ENCODE measurements at places on chromosomes 1 and 21.

DNA sequence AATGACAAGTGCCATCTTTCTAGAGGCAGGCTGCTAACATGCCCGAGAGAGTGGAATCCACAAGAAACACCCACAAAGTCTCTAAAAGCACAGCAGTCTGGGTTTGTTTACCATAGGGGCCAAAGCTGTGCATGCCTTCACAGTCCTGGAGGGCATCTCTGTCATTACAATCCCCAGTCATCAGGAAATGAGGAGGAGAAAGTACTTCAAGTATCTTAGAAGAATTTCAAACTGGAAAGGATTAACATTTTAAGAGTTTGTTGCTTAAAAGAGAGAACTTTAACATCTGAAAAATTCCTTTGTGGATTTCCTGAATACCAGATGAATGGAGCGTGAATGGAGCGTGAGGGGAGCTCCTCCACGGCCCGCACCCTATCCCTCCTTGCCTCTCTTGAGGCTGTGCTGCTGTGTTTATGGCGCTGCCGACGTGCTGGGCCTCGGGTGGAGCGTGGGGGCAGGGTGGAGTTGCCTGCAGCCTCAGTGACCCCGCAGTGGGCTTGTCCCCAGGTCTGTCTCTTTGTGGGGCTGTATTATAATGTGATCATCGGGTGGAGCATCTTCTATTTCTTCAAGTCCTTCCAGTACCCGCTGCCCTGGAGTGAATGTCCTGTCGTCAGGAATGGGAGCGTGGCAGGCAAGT lies 23.3 kb downstream of the SLC6A17 start:
- DNase-seq = no peak

DNA sequence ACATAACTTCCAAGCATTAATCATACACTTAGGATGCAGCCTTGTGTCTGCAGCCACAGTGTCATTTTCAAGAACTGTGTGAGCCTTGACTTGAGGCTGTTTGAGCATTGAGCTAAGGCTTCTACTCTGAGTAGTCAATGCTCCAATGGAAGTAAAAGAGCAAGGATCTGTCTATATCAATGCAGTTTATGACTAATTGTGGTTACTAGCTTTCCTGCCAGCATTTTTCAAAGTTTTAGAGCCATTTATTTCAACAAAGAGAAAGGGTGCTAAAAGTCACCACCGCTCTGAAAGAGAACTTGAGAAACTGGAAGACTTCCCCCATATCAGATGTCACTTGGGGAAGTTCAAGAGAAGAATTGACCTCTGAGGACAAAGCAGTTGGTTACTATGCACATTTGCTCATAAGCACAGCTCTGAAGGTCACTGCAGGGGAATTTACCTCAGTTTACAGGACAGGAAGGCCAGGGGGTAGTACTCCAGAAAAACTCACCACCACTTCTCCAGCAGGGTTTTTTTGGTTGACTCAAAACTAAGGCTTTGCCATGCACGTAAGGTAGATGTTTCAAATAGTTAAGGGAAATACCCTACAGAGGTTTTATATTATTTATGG lies 24.5 kb upstream of the RGS1 start:
- no peak for DNase-seq

GRCh38 chr1:93471911-93472310 lies 24.0 kb downstream of the FNBP1L start:
- no peak for DNase-seq

- no peak for DNase-seq
Observed at GRCh38 chr1:169521226-169521625, 35.5 kb upstream of the SLC19A2 start.

GRCh38 chr1:3868464-3869006 lies 11.3 kb downstream of the DFFB start:
- DNase-seq = no peak

DNA sequence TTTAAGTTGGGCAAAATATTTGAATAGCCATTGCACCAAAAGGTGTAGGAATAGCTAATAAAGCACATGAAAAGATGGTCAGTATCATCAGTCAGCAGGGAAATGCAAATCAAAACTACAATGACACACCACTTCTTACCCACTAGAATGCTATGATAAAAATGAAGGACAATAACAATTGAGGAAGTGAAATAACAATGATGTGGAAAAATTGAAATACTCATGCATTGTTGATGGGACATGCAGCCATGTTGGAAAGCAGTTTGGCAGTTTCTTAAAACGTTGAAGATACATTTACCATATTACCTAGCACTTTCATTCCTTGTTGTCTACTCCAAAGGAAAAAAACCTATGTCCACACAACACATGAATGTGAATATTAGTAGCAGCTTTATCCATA lies 28.4 kb downstream of the HSD3B1 start:
- no peak for DNase-seq

- no peak for DNase-seq
Observed at GRCh38 chr1:2449636-2450454, 26.2 kb upstream of the PLCH2 start.

Measured in stimulated activated CD8-positive, alpha-beta memory T cell treated with anti-CD3 and anti-CD28 coated beads, Interleukin-4, amount 100 ng/mL, for 48 hours (primary cell).